Amygdala (tissue), 56 donors: ENCODE measurements at places on chromosomes 3 and 15.

DNA sequence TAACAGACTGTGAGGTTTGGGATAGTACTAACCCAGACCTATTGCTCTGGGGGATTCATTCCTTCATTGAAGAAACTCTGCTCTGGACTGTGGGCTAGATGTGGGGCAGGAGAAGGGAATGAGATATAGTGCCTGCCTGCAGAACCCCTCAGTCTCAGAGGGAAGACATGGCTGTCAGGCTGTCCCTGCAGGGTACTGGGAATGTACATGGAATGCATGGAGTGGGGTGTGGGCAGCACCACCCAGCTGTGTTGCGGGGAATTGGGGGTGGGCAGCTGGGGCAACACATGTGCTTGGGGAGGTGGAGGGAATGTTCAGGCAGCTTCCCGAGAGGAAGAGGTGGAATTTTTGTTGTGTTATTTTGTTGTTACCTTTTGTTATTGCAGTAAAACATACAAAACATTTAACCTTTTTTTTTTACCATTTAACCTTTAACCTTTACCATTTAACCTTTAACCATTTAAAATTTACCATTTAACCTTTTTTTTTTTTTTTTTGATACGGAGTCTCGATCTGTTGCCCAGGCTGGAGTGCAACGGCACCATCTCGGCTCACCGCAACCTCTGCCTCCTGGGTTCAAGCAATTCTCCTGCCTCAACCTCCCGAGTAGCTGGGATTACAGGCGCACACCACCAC is 7.3 kb downstream of the PAQR5 start:
- DNase-seq: no peak

GRCh38 chr15:34583399-34584329 is at the start of gene GOLGA8B:
Gene GOLGA8B (minus strand): TSS chr15:34583651. CDS start chr15:34535912, 47,739 bp downstream.
- DNase-seq: peak; percentile 65

DNA sequence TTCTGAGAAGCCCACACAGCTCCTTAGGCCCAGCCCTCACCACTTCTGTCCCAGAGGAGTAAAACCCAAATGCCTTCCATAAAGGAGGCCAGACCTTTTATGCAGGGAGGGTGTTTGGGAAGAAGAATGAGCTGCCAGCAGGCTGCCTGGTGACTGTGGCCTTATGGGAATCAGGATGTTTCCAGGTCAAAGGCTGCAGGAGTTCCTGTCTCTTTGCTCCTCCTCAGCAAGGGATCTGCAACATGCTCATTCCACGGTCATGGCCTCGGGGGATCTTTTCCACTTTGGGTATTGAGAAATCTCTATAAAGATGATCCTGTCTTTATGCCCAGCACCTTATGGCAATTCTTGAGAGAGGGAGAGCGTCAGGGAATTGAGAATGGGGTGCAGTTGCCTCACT is 25.2 kb upstream of the MAGEF1 start:
- DNase-seq: no peak

DNA sequence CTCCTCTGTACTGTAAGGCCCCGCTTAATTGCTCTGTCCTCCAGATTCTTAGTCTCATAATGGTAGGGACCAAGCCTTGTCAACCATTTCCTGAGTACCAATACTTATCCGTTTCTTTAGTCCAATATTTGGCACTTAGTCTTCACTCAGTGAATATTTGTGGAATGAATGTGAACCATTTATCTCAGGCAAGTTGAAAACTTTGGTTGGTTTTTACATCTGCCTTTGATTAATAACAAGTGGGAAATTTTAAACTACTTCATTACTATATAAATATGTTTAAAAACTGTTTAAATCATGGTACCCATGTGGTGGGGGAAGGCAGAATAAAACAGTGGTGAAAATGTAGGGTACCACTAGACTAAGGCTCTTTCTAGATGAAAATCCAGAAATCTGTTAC is 15.2 kb downstream of the CA12 start:
- no peak for DNase-seq
